CD4-positive, alpha-beta T cell treated with Interleukin-4 for 4 hours (primary cell): ENCODE measurements at places on chromosomes 5 and 9.

DNA sequence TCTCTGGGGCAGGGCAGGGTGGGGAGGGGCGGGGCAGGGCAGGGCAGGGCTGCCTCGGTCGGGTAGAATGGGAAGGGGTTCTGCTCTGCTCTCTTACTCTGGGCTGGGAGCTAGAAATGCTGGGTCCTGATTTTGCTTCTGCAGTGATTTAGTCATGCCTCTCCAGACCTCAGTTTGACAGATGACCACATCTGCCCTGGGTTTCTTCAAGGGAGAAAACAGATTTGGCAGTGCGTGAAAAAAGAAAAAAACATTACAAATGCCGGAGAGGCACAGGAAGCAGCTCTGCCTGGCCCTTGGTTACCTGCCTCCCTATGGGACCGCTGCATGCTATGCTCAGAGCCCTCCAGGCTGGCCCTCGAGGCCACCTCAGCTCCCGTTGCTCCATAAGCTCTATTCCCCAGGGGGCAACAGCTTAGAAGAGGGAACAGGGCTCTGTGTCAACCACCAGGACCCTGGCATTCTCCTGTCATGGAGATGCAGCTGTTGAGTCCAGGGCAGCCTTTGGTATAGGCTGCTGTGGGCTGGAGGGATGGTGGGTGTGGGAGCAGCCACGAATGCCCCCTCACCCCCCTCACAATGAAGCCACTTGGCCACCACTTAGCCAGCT, 53.2 kb upstream of the UBTD2 start:
- no peak for DNase-seq

GRCh38 chr5:127599320-127599719, 49.6 kb upstream of the CTXN3 start:
- DNase-seq, result no peak

DNA sequence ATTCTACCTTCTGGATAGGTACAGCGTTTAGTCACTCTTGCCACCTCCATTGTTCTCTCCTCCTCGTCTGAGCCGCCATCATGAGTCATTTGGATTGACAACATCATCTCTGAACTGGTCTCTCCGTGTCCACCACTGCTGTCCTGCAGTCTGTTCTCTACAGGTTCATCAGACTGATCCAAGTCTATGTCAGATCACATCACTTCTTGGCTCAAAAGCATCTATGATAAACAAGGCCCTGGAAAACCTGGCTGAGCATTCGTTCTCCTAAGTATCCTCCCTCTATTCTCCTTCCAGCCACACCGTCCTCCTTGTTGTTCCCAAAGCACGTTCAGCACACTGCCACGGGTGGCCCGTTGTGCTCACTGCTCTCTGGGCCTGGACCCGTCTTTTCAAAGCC, 50.5 kb downstream of the CTNND2 start:
- DNase-seq, result no peak

DNA sequence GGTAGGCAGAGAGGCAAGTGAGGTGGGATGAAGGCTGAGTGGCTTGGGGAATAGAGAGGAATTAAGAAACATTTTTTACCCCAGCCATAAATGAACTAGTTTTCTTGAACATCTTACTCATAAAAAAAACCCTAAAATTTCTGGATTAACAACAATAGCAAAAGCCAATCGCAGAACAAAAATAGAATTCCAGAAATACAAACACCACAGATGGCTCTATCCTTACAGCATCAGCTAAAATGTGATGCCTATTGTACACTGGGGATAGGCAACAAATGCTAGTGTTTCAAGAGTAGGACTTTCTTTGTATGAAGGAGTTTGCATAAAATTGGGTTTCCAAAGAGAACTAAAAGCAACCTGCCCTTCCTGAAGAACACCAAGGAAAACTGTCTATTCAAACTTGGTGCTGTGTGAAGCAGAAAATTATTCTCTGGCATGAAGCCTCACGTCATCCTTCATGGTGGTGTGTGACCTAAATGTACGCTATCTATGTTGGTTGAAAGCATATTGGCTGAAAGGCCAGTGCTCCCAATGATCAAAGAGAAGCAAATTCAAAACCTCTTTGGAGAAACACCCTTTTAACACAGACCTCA, 82.9 kb downstream of the JAKMIP2 start:
- no peak for DNase-seq

GRCh38 chr5:169289520-169289919, 11.4 kb downstream of the SLIT3 start:
- DNase-seq, result no peak

DNA sequence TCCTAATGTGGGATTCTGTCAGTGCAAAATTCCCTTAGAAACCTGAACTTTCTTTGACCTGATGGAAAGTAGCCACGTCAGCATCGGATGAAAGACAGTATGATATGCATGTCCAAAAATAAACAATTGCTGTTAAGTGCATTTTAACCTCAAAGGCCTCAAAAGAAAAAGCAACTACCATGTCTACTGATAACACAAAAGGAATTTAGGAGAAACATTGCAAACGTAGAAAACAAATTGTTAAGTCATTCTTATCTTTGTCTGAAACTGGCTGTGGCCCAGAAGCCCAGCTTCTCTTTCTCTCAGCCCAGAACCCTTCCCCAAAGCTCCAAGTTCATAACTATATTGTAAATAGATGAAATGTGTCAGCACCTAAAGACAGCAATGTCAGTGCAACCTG, 11.1 kb upstream of the LHFPL2 start:
- no peak for DNase-seq

DNA sequence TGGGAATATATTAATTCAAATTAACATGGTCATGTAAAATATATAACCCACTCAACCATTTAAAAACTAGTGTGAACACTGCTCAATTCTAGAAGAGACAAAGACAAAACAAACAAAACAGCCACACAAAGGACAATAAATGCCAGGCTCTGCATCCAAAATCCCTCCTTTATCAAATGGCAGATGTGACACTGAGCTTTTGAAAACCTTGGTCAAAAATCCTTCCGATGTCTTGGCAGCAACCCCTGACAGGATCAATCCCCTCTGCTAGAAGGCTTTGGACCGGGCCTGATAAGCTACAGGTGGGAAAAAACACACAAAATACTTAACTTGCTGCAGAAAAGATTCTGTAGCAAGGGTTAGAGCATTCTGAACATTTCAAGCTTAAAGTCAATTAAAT, 61.5 kb downstream of the ZFR start:
- no peak for DNase-seq

- DNase-seq, result no peak
These were observed 946 bp downstream of the ADCY2 start for GRCh38 chr5:7396713-7397454.

- no peak for DNase-seq
These were observed 123.2 kb downstream of the JAKMIP2 start for GRCh38 chr5:147659166-147659929.

- no peak for DNase-seq
These were observed 1.3 kb downstream of the RPP25L start for GRCh38 chr9:34610434-34611206.

DNA sequence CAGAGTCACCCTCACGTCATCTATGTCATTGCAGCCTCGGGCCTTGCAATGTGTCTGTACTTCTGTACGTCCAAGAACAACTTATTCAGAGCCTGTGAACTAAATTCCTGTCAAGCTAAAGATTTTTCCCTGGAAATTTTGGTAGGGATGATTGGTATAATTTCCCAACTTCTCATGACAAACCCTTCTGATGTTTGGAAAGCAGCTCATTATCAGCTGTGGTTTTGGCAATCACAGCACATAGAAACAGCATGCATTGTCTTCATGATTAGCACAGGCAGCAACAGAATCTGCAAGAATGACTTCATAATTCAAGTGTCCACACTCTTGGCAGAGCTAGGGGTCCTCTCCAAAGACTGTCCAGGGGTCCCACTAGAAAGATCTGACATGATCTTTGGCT, 49.5 kb downstream of the APBA1 start:
- no peak for DNase-seq

GRCh38 chr5:180648658-180649296, 623 bp downstream of the FLT4 start:
- no peak for DNase-seq

DNA sequence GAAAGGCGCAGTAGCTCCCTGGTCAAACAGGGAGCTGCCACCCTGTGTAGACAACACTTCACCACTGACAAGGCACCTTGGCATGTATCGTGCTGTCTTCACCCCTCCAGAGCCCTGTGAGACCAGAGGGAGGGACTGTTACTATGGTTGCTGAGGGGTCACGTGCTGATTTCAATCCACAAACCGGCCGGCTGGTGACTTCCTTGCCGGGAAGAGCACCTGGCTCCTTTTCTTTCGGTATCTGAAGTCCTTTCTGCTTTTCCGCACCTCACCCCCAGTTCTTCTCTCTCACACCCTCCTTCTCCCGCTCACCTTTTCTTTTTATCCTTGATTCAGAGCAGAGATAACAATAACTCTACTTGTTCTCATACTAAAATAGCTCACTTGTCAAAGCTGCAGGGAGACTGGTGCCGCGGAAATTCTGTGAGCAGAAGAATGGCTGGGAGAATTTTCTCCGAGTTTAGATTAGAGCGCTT, 327.2 kb downstream of the ZSWIM6 start:
- no peak for DNase-seq

DNA sequence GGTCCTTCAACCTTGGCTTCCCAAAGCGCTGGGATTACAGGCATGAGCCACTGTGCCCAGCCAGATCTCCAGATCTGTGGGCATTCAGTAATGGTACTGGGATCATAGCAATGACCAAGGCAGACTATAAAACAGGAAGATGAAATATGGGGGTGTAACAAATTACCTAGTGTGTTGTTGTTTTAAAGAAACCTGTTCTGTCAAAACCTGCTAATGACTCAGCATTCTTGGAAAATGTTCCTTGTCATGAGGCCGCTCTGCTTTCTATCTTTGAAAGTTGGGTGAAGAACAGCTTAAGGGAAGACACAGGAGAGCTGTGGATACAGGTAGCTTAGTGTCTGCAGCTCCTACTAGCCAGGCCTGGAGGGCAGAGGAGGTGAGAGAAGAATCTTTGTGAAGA, 19.4 kb downstream of the TARS1 start:
- DNase-seq, result no peak

- DNase-seq, result peak; percentile 68
These were observed 1.3 kb downstream of the CD72 start for GRCh38 chr9:35616681-35617459.

DNA sequence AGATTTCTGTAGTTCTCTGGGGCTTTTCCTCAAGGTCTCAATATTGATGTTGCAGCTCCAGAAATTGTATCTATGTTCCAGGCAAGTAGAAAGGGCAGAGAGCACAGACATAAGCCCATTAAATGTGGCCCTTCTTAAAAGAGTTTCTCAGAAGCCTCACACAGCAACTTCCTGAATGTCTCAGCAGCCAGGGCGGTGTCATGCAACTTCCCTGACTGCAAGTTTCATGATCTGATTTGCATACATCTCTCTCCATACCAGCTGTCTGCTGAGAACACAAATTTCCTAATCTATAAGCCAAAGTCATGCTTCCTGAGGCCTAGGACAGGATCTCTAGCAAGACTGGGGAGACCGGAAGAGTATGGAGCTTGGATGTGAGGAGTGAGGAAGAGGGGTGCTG, 13.0 kb downstream of the RGS7BP start:
- DNase-seq, result no peak

DNA sequence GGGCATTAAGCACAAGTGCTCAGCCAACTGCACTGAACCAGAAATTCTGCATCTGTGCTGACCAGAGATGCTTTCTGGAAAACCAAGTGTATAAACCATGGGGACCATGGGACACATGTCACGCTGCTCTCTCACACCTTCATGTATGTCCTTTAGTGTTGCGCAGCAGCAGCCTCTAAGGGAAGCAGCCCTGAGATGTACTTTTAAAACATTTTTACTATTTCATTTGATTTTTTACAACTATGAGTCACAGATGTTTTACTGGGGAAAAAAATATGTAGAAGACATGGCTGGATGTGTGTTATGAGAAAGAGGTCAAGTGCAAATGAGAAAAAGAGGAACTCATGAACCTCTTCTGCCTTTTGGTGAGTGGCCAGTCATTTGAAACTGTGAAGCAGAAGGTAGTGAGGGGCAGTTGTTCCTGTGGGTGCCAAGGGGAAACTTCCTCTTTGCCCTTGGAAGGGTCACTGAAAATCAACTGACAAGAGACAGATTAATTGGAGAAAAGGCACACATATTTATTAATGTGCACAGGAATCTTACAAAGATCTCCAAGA, 31.4 kb upstream of the SYK start:
- DNase-seq, result no peak

GRCh38 chr9:124256517-124257069, 1.2 kb upstream of the NEK6 start:
- no peak for DNase-seq

DNA sequence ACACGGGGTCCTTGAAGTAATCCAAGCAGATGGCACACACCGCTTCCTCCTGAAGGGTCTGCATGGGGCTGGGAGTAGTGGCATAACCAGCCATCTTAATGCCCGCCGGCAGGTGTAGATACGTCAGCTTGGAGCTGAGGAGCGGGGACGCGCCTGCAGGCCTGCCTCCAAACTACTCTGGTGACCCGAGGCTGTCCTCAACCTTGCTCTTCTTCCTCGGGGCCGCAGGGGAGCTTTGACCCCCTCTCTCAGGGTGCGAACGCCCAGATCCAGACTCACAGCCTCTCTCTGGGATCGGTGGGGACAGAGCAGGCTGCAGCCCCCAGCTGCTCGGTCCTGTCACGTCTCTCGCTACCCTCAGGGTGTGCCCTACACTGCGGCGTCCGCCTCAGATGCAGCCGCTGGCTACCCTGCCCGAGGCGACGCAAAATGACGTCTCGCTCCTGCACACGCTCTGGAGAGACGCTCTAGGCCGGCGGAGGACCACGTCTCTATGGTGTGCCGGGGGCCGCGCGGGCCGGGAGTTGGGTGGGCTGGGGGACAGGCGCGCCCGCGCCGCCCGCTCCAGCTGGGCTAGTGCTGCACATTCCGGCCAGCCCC, at the start of gene TRIM52:
Gene TRIM52 (minus strand): TSS at position 424 of the 600 bp plus-strand sequence. CDS start 330 bp downstream, at position 94.
- DNase-seq, result peak; percentile 93

DNA sequence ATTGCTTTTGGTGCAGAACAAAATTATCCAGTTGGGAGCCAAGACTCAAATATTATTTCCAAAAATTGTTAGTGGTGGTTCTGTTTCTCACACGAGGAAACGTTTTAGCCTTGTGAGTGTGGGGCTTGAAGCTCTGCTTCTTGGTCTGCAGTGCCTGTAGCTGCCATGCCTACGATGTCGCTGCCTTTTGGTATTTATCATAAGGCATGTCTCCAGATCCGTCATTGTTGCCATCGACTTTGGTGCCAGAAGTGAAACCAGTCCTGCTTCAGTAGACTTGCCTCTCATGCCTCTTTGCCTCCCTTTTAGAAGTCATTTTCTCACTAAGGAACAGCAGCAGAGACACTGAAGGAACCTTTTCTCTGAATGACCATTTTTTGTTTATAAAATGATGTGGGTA, 29.7 kb upstream of the CATSPER3 start:
- no peak for DNase-seq

DNA sequence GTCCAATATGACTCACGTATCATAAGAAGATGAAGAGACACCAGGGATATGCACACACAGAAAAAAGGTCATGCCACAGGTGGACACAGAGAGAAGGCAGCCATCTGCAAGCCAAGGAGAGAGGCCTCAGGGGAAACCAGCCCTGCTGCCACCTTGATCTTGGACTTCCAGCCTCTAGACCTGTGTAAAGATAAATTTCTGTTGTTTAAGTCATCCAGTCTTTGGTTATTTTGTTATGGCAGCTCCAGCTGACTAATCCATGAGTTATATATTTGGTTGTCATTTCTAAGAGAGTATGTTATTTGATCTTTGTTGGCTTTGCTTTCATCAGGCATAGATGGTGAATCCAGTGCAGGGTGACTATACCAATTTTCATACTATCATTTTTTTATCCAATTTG, 130.2 kb upstream of the DAP start:
- DNase-seq, result no peak
